ENCODE measurements at places on chromosomes 12 and 14.

GRCh38 chr14:105207460-105207901 is 26.4 kb upstream of the NUDT14 start:
- no peak for DNase-seq

DNA sequence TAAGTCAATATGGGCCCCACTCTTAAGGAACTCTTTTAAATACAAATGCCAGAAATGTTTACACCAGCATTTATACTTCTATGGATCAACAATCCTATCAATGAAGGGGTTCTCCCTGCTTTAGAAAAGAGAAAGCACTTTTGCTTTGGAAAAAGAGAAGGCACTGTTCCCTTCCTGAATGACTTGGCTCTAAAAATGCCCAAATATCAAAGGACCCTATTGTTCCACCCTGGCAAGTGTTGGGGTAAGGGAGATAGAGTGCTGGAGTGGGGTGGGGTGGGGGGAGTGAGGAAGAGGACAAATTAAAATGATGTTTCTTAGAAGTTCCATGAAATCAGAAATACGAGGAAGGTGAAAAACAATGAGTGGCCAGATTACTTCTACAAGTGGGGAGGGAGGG is 131.6 kb upstream of the GRIN2B start:
- no peak for DNase-seq

DNA sequence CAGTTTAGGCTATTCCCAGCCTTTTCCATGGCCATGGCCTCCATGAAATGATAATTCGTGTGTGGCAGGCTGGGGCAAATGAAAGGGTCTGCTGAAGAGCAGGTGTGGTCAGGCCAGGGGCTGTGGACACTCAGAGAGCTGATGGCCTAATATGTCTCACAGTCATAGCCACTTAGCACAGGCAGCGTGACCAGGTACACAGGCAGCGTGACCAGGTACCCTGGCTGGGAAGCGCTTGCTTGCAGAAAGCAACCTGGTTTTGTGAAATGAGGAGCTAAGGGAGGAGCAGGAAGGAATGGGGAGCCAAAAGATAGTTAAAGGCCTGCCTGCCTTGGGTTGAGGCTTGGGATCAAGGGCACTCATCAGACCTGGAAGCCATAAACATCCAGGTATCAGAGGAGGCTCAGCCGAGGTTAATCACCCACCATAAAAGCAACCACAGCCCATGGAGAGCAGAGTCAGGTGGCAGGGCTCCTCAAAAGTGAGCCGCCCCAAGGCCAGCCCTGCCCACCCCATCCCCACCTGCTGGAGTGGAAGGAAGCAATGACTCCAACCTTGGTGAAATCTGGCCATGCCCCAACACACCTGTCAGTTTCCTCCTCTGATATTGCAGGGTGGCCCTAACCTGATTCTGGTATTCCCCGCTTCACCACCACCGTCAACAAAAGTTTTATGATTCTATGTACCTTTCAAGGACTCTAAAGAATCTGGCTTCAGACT is 8.0 kb upstream of the KRT8 start:
- no peak for DNase-seq

GRCh38 chr12:4052691-4053090 is 179.5 kb upstream of the PARP11 start:
- no peak for DNase-seq

- DNase-seq = no peak
These were observed 506 bp downstream of the ESRRB start for GRCh38 chr14:76376409-76376877.

DNA sequence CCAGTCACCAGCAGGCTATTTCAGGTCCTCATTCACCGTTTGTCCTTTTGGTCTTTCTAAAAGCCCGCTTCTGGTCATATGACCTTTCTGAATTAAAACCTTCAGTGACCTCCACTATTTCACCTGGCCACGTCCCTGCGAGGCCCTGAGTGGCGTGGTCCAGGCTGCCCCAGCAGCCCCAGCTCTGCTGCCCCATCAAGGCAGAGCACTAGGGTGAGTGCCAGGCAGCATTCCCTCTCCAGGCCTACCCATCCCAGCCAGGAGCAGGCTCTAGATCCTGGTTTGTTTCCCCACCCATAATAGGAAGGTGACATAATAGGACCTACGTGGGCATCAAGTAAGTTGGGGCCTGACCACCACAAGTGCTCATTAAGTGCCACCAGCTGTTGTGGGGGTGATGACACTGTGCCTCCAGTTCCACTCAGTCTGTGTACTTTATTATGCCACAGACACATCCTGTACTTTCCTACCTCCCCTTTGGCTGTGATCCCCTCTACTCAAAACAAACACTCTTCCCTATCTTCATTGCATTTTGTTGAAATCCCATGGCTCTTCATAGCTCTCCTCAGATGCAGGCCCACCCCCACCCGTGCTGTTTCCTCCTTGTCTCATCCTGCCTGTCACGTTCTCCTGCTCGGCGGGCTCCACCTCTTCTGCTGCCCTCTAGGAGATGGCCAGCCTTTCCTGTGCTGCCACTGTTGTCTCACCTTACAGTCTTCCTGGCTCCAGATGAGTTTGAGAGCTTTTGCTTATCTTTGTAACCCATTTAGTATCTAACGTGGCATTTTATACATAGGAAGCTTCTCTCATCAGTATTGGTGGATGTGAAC is 21.4 kb downstream of the CKB start:
- no peak for DNase-seq

DNA sequence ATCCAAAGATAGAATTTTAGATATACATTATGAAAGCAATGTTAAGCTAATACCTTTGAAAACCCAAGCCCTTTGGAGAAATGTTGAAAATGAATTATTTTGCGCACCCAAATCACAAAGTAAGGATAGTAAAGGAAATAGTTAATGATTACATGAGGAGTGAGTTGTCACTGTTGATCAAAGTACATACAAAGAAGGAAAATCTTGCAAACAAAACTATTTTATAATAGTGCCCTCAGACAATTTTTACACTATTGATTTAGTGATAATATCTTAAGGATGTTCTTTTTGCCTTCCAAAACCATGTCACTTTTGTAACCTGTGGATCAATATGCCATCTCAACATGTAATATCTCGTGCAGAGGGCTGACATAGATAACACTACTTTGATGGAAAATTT is 146.8 kb downstream of the DUSP6 start:
- DNase-seq = no peak

GRCh38 chr14:58129208-58129607 is 22.8 kb downstream of the ARMH4 start:
- DNase-seq = no peak

GRCh38 chr12:45994736-45995135 is 4.4 kb upstream of the SCAF11 start:
- DNase-seq = no peak

DNA sequence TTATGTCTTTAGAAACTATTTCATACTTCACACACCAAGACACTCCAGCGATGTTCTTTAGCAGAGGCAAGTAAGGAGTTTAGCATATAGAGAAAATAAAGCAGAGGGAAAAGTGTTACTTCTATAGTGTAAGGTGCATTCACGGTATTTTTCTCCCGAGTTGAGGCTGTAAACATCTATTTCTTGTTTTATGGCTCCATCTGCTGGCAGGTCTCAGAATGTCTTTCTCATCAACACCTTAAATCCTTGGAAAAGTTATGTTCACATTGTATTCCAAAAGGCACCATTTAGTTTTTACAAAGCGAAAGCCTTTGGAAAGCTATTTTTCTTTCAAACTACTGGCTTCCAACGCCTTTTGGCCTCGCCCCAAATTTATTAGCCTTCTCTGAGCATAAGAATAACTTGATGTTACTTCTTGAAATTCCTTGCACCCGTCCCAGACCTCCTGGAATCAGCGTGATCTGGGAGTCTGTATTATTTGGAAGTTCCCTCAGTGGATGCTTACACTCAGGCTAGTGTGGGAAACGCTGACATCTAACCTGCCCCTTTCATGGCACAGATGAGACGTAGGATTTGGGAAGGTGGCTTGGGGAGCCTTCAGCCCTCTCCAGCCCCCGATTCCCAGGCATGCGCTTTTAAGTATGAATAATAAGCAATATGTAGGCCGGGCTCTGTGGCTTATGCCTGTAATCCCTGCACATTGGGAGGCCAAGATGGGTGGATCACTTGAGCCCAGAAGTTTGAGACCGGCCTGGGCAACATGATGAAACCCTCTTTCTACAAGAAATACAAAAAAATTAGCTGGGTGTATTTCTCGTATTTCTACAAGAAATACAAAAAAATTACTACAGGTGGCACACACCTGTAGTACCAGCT is 1.9 kb upstream of the PIWIL1 start:
- peak; percentile 69 for DNase-seq

DNA sequence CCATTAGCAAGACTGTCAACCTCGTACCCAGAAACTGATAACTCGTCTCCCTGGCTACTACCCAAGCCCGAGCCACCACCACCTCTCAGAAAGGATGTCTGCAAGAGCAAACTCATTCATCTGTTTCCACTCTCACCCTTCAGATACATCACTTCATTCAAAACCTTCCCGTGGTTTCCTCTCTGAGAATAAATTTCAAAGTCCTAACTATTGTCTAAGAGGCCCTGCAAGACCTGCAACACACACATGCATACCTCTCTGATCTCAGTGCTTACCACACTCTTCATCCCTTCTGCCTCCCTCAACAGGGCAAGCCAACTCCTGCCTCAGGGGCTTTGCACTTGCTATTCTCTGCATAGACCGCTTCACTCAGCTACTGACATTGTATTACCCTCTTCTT is 40.6 kb downstream of the PPP1R13B start:
- no peak for DNase-seq

GRCh38 chr12:81896771-81897170 is 137.6 kb upstream of the PPFIA2 start:
- DNase-seq = peak; percentile 3

- DNase-seq = no peak
These were observed 5.7 kb upstream of the CCND2 start for GRCh38 chr12:4267704-4268328.

GRCh38 chr12:105315130-105315529 is 15.4 kb upstream of the C12orf75 start:
- no peak for DNase-seq

- DNase-seq = peak; percentile 41
These were observed 316.7 kb upstream of the KITLG start for GRCh38 chr12:88896958-88897357.

- DNase-seq = no peak
These were observed 44.7 kb upstream of the EML1 start for GRCh38 chr14:99748529-99748928.

GRCh38 chr12:116662612-116663144 is 75.2 kb downstream of the SPRING1 start:
- peak; percentile 81 for DNase-seq

DNA sequence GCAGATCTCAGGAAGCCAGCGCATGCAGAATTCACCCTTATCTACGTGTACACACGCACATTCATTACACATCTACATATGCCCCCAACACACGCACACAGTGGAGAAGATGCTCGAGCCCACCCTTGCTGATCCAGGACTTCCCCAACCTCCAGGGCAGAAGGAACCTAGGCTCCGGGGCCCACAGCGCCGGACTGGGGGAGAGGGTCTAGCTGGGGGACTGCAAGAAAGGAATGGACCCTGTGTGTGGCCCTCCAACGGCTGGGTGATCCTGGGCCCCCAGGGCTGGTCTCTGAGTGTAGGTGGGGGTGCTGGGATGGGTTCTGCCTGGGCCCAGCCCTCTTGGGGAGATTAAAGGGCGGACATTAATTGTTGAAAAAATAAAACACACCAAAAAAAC is 128.1 kb upstream of the C14orf180 start:
- DNase-seq = no peak

DNA sequence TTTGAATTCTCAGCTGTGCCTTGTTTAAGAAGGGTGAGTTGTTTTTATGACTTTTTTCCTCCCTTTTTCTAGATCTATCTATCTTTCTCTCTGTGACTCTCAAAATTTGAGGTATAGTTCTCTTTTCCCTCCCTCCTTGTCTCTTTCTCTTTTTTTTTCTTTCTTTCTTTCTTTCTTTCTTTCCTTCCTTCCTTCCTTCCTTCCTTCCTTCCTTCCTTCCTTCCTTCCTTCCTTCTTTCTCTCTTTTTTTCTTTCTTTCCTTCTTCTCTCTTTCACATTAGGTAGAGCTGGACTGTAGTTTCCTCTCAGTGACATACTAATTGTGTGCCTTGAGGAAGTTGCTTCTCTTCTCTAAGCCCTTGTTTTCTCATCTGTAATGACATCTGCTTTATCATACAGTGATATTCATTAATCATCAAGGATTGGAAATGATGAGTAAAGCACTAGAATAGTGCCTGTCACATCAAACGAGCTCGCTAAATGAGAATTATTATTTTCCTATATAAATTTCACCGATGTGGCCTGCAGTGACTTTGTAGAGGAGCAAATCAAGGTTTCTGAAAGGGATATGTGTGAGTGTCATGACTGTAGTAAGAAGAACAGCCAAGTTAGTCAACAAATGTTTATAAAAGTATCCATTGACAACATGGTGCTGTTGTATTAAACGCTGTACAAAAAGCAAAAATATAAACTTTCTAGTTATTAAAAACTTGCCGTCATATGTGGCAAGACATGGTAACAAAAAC is 78.9 kb upstream of the SLC38A2 start:
- DNase-seq = no peak

GRCh38 chr12:65984227-65984479 is 146.4 kb downstream of the LLPH start:
- no peak for DNase-seq

DNA sequence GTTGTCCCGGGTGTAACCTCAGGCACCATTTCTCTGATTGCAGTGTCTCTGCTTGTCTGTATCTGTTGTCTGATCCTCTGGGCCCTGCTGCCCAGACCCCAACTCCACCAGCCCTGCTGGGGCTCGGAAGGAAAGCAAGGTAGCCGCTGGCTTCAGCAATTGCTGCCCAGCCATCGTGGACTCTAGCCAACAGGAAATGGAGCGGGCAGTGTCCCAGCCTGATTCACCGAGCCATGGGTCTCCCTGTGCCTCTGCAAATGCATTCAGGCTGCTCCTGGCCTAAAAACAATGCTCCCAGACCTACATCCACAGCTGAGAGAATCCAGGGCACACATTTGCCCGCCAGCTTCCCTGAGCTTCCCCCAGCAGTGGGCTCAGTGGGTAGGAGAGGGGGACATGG is 9.2 kb downstream of the TUNAR start:
- no peak for DNase-seq

- DNase-seq = no peak
These were observed 53.5 kb downstream of the ARMH4 start for GRCh38 chr14:58098507-58098906.

- DNase-seq = peak; percentile 32
These were observed 23.0 kb downstream of the ISCA2 start for GRCh38 chr14:74516451-74517160.

- peak; percentile 35 for DNase-seq
These were observed 12.4 kb downstream of the FAM181A start for GRCh38 chr14:93939304-93940229.

DNA sequence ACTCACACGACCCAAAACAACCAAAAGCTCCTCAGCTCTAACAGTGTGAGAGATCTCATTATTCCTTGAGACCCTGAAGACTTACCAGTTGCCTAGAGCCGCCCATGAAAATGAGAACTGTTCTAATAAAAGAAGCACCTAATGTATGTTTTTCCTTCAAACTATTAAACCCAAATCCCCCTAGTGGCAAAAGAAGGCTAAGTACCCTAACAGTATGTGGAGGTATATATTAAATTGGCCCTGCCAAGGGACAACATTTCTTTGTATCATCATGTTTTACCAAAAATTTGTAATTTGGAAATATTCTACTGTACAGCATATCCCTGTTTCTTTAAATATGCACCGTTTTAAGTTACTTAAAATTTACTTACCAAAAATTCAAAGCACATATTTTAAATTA is 38.0 kb upstream of the PPFIA2 start:
- peak; percentile 4 for DNase-seq

GRCh38 chr12:115636546-115636945 is 640.9 kb downstream of the MED13L start:
- no peak for DNase-seq

Data from foreskin fibroblast (primary cell).